ENCODE measurements at places on chromosomes 5 and 9.
A peak's percentile ranks its signal among the peaks of the same experiment; 100 is the strongest.

- DNase-seq = no peak
These were observed 61.4 kb downstream of the KIF24 start for GRCh38 chr9:34267660-34268059.

DNA sequence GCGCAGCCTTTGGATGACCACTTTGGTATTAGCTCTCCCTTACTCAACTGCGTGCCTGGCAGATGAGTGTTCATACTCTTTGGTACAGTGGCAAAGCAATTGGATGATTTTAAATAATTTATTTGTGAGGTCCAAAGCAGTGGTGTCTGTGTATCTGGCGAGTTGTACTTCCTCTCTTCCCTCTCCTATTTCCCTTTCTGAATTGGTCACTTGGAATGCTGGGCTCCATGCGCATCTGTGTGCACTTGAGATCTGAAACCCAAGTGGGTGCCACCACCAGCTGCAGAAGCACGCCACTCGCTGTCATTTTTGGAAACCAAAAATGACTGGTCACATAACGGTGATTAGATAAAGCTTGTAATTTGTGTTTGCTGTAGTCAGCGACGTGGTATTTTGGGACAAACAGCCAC, 386.0 kb upstream of the KLF4 start:
- DNase-seq = no peak

DNA sequence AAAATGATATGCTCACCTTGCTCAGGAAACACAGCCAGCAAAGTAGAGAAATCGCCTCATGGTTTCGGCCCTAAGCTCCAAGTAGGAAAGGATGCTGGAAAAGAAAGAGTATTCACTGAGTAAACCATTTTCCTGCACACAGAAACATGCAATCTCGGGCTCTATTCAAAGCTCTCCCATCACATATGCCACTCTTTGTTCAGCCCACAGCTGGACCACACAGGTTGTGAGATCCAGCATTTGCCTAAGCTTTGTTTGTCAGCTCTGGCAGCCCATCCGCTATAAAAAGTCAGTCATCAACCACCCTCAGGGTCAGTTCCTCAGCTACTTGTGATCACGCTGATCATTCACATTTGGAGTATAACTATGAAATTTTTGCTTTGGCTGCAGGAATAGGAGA, 96.5 kb upstream of the SMARCA2 start:
- no peak for DNase-seq

- no peak for DNase-seq
These were observed 355.3 kb upstream of the KCNN2 start for GRCh38 chr5:114006582-114006981.

DNA sequence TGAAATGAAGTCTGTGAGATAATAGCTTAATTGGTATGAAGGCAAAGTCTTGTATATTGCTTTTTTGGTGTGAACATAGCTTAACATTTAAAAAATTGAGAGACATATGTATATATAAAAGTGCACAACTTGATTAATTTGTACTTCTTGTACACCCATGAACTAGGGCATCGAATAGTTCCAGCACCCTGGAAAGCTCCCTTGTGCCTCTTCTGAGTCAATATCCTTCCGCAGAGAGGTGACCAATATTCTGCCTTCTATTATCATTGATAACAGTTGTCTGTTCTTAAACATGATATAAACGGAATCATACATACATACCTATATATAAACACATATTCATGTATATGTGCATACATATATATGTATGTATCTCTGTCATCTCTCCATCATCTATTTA, 185.4 kb downstream of the PHF2 start:
- no peak for DNase-seq

- DNase-seq = peak; percentile 63
These were observed 13.3 kb downstream of the SLC25A46 start for GRCh38 chr5:110751902-110752762.

DNA sequence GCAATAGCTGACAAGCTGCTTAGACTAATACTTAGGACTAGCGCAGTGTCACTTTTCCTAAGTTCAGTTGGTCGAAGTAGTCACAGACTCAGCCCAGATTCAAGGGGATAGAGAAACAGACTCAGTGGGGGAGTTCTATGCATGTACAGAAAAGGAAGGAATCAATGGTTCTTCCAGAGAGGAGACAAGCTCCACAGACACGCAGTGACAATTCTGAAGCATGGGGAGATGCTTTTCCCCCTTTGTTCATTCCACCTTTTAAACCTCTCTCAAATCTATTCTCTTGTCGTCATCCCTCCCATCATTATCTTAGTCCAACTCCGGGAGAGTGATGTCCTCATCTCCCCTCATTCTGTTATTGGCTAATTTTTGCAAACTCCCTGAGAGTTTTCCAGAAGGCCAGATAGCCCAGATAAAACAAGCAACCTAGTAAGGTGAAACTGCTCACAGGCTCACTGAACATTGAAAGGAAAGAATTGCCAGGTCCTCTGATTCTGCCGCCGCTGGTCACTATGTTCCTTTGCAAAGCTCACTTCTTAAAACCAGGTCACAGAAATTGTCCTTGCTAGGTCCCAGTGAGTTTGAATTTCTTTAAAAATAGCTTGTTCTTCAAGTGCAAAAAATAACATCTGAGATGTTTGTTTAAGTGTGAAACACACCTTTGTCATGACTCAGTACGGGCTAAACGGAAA, 13.4 kb upstream of the STRBP start:
- DNase-seq = no peak

DNA sequence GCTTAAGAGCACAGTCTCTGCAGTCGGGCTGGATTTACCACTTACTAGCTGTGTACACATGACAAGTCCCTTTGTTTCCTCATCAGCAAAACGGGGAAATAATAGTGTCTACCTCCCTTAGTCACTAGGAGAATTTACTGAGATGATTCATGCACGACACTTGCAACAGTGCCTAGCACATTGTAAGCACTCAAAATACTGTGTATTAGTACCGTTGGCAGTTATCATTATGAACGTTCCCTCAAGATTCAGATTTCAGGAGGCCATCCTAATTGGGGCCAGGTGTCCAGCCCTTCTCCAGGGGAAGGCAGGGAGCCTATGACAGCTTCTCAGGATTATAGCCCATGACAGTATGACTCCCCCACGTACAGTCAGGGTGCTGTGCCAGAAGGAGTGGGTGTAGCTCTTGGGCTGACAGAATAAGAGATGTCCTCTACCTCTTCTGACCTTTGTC, 164.3 kb downstream of the DOCK2 start:
- peak; percentile 12 for DNase-seq

DNA sequence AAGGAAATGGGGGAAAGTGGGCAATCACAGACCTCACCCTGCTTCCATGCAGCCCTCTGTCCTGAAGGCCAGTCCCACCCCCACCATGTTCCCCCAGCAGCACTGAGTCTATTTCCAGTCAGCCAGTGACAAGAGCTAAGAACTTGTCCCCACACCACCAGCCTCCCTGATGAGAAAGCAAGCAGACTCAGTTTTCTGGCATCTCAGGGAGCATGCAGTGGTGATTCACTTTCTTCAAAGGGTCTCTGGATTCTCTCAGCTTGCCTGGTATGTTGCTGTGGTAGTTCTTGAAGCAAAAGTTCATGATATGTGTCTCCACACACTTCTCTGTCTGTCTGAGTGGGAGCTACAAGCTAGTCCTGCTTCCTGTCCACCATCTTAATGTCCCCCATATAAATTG, 799.9 kb upstream of the TYRP1 start:
- no peak for DNase-seq

DNA sequence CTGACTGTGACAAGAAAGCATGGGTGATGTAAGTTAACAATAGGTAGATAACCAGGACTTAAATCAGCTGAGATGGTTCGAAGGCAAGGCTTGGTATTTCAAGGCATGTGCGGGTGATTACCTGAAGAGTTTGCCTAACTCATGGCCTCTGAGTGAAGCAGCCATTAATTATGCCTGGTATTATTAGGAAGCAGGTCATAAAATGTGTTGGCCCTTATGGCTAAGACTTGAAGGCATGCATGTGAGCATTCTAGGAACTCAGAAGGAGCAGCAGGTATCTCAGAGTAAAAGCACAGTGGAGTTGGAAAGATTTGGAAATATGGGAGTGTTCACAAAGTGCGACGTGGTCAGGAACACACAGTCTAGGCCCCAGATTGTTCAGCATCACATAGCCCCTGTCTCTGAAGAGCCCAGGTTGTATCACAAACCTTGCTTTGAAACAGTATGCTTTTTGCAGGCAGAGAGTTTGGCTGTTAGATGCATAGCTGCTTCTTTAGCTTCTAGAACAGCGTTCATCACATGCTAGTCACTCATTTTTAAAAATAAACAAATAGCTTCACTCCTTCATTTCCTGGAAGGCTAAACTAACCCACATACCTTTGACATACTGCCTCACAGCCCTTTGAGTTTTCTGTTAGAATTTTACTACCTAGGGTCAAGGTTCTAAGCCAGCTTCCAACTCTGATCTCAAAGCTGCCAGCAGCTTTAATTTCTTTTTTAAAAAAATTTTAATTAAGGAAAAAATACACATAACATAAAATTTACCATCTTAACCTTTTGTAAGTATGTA, 2.1 kb downstream of the HEXB start:
- DNase-seq = no peak

- DNase-seq = no peak
These were observed 119.1 kb downstream of the DPYSL3 start for GRCh38 chr5:147390654-147391225.

DNA sequence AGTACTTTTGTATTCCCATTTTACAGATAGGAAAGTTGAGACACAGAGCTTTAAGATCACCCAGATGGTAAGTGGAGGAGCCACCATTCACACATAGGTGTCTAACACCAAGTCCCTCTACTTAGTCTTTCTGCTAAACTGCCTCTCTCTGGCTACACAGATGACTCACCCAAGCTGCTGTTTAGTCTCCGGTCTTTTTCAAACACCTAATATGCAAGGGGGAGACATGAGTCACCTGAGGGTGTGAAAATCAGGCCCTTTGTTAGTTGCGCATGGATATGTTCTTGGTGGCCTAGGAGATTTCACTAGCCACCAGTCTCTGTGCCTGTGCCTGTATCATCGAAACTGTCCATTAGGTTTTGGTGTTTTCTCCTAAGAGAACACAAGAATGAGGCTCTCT, 117.8 kb downstream of the MAST4 start:
- peak; percentile 5 for DNase-seq

- DNase-seq = no peak
These were observed 574.7 kb downstream of the TLE4 start for GRCh38 chr9:80146466-80146865.

GRCh38 chr9:71441266-71441665, 319.8 kb upstream of the TRPM3 start:
- no peak for DNase-seq

- peak; percentile 84 for DNase-seq
These were observed 53.0 kb downstream of the CDC14B start for GRCh38 chr9:96566498-96567202.

DNA sequence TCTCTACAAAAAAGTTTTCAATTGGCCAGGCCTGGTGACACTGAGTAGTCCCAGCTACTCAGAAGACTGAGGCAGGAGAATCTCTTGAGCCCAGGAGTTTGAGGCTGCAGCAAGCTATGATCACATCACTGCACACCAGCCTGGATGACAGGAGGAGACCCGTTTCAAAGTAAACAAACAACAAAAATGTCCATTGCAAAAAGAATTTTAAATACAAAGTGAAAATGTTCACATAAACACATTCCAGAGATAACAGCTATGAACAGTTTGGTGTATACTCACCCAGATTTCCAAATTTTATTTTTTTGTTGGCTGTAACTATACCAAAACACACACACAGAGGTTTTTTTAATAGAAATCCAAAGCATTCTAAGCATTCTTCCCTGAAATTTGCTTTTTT, 39.8 kb downstream of the ADRA1B start:
- DNase-seq = no peak

- no peak for DNase-seq
These were observed 113.3 kb upstream of the LPAR1 start for GRCh38 chr9:111151537-111151936.

GRCh38 chr9:69573651-69574050, 98.5 kb downstream of the APBA1 start:
- no peak for DNase-seq

DNA sequence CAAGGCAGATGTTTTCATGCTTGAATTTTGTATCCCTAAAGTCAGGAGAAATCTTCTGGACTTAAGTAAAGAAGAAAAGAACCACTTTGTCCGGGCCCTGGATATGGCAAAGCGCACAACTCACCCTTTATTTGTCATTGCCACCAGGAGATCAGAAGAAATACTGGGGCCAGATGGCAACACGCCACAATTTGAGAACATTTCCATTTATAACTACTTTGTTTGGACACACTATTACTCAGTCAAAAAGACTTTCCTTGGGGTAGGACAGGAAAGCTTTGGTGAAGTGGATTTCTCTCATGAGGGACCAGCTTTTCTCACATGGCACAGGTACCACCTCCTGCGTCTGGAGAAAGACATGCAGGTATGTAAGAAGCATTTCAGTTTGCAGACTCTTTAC, 2.3 kb downstream of the TYRP1 start:
- no peak for DNase-seq

- DNase-seq = no peak
These were observed 28.0 kb downstream of the TNIP1 start for GRCh38 chr5:151052836-151053235.

DNA sequence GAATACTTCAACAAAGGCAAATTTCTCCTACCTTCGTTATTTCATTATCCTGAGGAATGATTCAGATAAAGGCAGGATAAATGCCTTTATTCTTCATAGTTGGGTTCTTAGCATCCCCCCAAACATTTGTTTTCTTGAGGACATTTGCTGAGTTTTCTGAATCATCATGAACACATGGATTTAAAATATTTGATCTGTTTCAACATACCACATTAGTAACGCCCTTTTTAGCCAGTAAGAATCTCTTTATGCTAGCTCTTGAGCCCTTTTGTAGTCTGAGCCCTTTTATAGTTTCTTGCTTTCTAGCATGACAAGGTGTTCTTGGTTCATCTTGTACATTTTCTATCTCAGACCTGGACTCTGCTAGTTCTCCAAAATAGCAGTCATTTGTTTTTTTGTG, 27.9 kb downstream of the SKIC3 start:
- no peak for DNase-seq

GRCh38 chr9:78221425-78221824, 14.4 kb upstream of the CEP78 start:
- no peak for DNase-seq

GRCh38 chr9:109012876-109013678, at the start of gene CTNNAL1:
CTNNAL1 (minus strand) TSS chr9:109013499; CDS start chr9:109013442, 57 bp downstream.
- DNase-seq = peak; percentile 90

DNA sequence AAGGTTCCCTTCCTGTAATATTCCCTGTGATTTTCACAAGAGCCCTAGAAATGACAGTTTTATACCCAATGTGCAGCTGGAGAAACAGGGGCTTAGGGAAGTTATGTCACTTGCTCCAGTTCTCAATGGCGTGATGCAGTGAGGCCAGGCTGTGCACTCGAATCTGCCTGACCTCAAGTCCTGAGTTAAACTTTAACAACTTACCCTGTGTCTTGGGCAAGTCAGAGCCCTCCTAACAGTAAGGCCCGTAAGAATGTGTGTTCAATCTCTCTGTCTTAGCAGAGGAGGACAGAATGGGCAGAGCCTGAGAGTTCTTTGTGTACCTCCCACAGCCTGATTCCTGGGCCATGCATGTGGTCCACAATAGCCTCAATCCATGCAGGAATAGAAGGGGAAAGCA, 181.1 kb downstream of the TRIM32 start:
- DNase-seq = no peak

- DNase-seq = no peak
These were observed 29.5 kb upstream of the RNF20 start for GRCh38 chr9:101504188-101504587.

- peak; percentile 57 for DNase-seq
These were observed 11.8 kb downstream of the OTULIN start for GRCh38 chr5:14676320-14676719.
